IPS-NIHi11 (cell line): ENCODE measurements at places on chromosomes 7 and 10.

- no peak for DNase-seq
Observed at GRCh38 chr7:32583791-32584190, 88.5 kb downstream of the AVL9 start.

- DNase-seq = no peak
Observed at GRCh38 chr10:14821635-14822375, 16.0 kb downstream of the CDNF start.

- DNase-seq = no peak
Observed at GRCh38 chr10:129879655-129880054, 84.4 kb downstream of the EBF3 start.

DNA sequence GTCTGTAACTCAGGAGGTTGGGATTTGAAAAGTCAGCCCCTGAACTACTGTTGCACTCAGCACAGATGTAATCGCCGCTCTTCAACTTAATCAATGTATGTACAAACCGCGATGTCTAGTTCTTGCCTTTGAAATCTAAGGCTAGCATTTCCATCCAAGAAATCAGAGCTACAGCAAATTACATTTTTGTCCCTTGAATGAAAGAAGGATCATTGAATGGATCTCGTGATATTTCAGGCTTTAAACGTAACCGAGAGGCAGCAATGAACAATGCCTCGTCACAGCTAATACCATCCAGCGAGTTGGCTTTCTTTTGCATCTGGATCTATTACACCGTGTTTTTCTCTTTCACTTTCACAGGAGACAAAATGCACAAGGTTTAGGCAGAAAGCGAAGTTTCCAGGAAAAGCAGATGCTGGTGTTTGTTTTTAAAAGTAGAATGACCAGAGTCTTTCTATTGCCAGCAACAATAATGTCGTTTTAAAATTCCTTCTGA, 5.5 kb downstream of the SKIDA1 start:
- DNase-seq = no peak

DNA sequence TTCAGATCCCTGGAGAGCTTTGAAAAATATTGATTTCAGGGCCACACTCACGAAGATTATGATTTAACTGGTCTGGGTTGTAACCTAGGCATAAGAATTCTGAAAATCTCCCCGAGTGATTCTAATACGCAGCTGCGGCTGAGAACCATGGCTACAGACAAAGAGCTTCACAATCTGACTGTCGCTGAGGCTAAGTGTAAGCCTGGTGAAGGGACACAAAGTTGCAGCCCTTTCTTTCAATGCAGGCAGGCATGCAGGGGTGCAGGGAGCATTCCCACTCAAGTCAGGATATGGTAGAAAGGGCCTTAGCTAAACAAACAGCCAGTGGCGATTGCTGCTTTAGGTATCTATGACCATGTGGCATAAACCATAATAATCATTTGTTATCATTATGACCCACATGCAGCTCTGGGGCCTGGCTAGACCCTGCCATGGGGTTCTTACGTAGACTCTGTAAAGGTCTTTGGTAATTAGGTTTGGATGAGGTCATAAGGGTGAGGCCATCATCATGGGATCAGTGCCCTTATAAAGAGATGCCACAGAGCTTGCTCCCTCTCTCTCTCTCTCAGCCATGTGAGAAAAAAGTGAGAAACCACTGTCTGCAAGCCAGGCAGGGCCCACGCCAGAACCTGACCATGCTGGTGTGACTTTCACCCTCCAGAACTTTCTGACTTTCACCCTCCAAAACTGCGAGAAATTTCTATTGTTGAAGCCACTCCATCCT, 88.4 kb upstream of the LANCL2 start:
- DNase-seq = no peak

GRCh38 chr10:114261076-114261475, 22.0 kb downstream of the VWA2 start:
- DNase-seq = no peak

DNA sequence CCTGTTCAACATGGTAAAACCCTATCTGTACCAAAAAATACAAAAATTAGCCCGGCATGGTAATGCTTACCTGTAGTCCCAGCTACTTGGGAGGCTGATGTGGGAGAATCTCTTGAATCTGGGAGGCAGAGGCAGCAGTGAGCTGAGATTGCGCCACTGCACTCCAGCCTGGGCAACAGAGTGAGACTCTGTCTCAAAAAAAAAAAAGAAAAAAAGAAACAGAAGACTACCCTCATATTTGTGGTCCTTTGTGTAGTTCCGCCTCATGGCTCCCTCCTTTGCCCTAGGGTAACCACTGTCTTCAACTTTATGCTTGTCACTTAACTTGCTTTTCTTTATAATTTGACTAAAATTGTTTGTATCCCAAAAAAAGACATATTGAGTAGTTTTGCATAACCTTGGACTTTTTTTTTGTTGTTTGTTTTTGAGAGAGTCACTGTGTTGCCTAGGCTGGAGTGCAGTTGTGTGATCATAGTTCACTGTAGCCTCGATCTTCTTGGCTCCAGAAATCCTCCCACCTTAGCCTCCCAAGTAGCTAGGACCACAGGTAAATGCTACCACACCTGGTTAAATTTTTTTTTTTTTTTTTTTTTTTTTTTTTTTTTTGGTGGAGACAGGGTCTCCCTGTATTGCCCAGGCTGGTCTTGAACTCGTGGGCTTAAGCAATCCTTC, 3.7 kb downstream of the ZNF487 start:
- DNase-seq = no peak

DNA sequence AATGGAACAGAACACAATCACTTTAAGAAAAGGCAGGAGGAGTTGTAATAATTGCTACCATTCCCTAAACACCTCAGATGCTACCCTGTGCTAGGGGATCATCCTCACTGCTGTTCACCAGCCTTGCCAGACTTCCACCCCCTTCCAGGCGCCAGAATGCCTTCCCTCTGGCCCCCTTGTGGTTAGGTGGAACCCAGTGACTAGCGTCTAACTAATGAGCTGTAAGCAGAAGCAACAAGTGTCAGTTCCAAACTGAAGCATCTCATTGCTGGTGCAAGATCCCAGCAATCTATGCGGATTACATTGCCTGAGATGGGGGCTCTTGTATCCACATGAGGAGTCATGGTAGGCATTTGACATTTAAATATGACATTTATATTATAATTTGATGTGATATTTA, 86.6 kb downstream of the FRMD4A start:
- DNase-seq = peak; percentile 46

GRCh38 chr10:86258499-86258898, 108.1 kb downstream of the GRID1 start:
- DNase-seq = peak; percentile 28

DNA sequence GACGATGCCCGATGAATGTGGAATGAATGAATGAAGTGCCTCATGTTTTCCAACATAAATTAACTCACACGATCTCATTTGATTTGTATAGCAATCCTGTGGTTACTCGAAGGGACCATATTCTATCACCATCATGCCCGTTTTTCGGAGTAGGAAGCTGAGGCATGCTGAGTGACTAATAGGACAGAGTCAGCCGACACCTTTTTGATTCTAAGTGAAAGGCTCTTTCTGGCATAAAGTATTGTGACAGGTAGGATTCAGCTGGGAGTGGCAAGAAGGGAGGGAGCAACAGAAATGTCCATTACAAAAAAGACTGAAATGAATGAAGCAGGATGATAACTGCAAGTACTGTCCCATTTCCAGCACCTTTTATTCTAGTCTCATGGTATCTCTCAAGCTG, 55.7 kb downstream of the KLRG2 start:
- no peak for DNase-seq

- peak; percentile 51 for DNase-seq
Observed at GRCh38 chr10:124535731-124536495, 74.3 kb downstream of the LHPP start.

DNA sequence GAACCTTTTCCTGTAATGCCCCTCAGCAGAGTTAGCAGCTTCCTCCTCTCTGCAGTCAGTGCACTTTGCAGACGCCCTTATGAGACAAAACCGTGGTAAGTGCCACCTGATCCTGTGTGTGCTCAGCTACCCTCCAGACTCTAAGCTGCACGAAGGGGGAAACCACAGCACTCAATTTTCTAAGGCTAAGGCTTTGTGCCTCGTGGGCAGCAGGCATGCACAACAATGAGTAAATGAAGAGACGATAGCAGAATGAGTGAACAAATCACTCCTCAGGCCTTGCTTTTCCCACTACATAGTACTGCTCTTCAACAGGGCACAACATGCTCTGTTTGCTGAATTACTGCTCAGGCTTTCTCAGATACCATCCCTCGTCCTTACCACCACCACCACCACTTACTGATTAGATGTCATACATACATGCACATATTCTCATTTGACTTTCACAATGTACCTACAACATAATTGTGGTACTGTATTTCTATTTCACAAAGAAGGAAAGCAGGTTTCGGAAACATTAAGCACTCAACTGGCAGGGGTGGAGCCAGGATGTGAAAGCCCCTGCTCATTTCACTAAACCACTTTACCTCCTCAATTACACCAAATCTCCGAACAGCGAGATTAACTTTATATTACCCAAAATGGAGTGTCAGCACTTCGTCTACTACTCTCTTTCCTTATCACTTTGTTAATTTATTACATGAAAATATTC, 85.4 kb downstream of the ICA1 start:
- DNase-seq = no peak

- no peak for DNase-seq
Observed at GRCh38 chr7:1113548-1113885, 25.6 kb downstream of the GPER1 start.

GRCh38 chr10:121070275-121071070, 219.3 kb downstream of the WDR11 start:
- peak; percentile 64 for DNase-seq

DNA sequence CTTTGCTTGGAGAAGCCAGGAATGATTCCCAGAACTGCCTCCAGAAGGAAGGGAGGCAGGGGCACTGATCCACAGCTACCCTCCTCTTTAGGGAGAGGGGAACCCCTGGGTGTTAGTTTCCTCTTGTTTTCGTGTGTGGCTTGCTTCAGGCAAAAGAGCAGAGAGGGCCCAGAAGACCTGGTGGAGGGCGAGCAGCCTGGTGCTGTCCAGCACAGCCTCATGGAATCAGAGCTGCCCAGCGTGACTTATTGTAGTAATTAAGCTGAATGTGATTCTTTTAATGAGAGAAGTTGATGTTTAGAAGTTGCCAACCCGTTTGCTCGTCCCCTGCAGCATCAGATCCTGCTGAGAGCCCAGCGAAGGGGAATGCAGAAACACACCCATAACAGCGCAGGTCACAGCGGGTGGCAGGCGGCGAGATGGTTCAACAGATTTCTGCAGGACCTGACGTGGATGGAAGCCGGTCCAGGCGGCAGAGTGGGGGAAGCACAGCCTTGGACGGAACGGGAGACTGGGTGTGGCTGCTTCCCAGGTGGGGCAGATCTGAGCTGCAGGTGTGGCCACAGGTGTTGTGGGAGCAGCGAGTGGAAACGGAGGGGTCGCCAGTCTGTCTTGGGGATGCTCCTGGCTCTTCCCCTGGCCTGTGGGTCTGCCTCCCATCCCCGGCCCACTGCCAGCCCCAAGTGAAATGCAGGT, 53.7 kb upstream of the SHH start:
- DNase-seq = no peak

GRCh38 chr7:98194186-98194585, 17.1 kb upstream of the BHLHA15 start:
- DNase-seq = no peak

- no peak for DNase-seq
Observed at GRCh38 chr7:115493381-115493780, 537.2 kb downstream of the TFEC start.

- DNase-seq = no peak
Observed at GRCh38 chr10:124374535-124375352, 44.0 kb downstream of the OAT start.

- peak; percentile 26 for DNase-seq
Observed at GRCh38 chr10:74640134-74640921, 186.1 kb upstream of the KAT6B start.

GRCh38 chr7:22043367-22043766, 97.7 kb upstream of the CDCA7L start:
- DNase-seq = no peak

DNA sequence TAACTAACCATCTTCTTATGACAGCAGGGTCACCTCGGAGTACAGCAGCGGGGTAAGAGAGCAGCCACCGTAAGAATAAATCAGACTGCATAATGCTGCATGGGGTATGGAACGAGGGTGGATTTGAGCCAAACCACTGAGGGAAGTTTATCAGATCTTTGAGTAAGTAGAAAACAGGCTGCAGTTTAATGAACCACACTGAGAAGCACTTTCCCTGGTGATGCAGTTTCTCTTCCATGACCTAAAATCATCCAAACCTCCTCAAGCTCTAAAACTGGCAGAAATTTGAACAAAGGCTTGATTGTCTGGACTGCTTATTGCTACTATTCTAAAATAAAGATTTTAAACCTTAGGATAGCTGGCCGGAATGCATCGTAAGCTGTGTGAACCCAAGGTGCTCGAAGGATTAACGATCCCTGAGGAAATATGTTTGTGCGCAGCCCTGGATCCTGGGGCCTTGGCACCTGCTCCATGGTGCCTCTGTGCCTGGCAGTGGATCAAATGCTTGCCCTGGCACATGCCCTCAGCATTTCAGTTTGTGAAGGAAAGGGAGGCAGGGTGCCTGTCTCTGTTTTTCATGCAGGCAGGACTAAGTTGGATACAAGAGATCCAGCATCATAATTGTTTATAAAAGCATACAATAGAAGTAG, 322.7 kb downstream of the LHFPL3 start:
- no peak for DNase-seq

GRCh38 chr10:122642726-122643605, 56.7 kb downstream of the C10orf120 start:
- DNase-seq = no peak

DNA sequence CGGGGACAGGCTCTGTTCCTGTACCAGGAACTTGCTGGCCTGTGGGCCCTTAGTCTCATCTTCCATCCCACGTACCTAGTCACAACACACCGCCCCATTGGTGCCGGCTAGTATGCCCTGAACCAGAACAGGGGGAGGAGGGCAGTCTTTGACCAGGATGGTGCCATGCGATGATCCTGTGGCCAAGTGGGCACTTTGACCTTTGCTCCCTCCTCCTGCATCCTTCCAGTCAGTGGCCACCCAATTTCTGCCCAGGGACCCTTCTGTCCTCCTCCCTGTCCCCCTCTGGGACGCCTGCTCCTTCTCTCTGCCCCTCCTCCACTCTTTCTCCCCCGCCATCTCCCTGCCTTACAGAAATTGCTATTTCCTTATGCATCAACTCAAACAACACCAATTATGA, 126.3 kb upstream of the CHST15 start:
- DNase-seq = no peak

DNA sequence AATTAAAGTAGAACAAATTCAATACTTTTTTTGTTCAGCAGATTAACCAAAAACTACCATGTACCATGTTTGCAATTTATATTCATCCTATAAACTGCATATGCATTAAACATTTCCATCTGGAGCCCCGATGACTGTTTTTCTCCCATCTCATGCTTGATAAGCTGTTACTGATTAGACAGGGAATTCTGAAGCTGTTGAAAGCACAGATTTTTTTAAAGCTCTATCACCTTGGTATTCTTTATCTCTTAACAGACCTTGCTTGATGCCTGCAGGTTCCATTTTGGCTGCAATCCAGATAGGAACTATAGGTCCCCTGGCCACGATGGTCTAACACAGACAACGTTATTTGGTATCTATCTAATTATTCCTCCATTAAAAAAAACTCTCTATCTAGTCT, 961.7 kb downstream of the CNTNAP2 start:
- no peak for DNase-seq
